ENCODE measurements at places on chromosomes 11 and 22.
A peak's percentile ranks its signal among the peaks of the same experiment; 100 is the strongest.

- no peak for DNase-seq
These were observed 64.6 kb downstream of the ARHGEF12 start for GRCh38 chr11:120400564-120401364.

GRCh38 chr11:34613552-34614056 is 7.3 kb upstream of the EHF start:
- no peak for DNase-seq

DNA sequence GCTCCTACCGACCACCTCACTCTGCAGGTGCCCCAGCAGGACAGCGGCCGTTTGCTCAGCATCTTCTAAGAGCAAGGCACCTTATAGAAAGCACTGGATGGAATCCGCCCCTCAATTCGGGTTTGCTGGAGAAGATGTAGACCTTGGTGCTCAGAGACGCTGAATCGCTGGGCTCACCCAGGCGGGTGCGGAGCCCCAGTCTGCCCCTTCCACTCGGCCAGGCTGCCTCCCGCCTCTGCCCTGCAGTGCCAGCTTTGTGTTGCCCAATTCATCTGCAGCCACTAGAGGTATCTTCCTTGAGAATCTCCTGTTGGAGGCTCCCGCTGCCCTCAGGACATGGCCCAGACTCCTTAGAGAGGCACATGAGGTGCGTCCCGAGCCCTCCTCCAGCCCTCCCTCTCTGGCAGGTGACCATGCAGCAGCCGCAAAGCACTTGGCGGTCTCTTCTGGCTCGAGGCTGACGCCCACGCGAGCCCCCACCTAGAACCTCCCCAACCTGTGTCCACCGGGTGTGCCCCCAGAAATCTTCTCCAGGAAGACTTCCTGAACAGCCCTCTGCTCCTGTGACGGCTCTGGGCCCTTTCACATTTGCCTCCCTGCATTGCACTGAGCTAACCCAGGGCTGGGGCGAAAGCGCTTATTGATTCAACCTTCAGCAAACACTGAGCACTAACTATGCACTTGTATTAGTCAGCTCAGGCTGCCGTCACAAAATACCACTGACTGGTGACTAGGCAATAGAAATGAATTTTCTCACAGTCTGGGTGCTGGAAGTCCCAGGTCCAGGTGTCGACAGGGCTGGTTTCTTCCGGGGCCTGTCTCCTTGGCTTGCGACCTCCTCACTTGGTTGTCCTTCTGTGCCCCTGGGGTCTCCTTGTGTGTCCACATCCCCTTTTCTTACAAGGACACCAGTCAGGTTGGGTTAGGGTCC is 117.5 kb downstream of the WNT7B start:
- no peak for DNase-seq

DNA sequence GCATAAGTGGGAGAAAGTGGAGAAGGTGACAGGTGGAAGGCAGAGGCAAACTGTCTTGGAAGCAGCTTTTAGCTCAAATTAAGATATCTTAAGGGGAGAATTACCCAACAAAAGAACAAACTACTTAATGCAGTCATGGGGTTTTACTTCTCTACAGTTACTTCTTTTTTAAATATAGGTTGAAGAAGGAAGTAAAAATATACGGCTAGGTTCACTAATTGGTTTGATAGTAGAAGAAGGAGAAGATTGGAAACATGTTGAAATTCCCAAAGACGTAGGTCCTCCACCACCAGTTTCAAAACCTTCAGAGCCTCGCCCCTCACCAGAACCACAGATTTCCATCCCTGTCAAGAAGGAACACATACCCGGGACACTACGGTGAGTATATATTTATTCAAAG is 40.8 kb downstream of the PDHX start:
- no peak for DNase-seq

DNA sequence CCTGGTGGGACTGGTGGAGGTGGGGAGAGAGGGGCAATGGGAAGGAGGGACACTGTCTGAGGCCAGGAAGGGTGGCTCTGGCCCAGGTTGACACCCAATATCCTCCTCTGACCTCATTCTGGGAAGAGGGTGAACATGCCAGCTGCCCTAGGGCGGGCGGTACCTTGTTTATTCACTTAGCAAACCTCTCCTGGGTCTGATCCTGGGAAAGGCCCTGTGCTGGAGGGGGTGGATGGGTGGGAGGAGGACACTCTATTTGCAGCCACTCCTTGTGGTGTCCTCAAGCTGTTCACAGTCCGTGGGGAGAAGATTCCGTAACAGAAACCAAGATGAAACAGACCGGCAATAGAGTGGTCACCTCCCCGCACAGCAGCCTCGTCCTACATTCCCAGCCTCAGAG is 49.7 kb upstream of the EIF3D start:
- peak; percentile 16 for DNase-seq

- no peak for DNase-seq
These were observed 29.7 kb downstream of the MMP7 start for GRCh38 chr11:102500829-102501228.

- DNase-seq = no peak
These were observed 21.6 kb upstream of the FXYD6 start for GRCh38 chr11:117898059-117898458.

DNA sequence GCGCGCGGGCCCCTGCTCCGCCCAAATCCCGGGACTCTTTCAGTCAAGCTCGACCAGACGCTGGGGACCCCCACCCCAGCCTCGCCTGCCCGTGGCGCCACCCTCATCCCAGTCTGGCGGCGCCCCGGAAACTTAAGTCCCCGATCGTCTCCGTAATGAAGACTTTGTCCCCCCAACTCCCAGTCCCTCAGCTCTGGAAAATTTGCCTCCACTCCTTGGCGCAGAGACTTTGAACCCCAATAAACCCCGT is 348 bp downstream of the PLCB3 start:
- DNase-seq = no peak

GRCh38 chr11:64052938-64053622 is 17.3 kb downstream of the FLRT1 start:
- DNase-seq = no peak

GRCh38 chr11:131692151-131692550 is 321.7 kb downstream of the NTM start:
- DNase-seq = no peak

- DNase-seq = no peak
These were observed 228.5 kb upstream of the SESN3 start for GRCh38 chr11:95459291-95460042.

DNA sequence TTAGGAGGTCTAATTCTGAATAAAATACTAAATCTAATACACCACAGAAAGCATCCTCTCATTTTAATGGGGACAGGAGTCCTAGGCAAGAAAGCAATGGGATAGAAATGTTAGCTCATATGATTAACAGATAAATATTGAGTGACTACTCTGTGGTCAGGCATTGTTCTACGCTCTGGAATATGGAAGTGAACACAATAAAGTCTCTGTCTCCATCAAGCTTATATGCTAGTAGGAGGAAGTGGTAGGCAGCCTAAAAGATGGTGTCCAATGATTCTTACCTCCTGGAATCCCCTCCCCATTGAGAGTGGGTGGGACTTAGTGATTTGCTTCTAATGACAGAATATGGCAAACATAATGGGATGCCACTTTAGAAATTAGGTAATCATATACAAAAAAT is 160.3 kb upstream of the PDGFD start:
- no peak for DNase-seq
